ENCODE measurements at places on chromosomes 16 and 17.
A peak's percentile ranks its signal among the peaks of the same experiment; 100 is the strongest.

- no peak for DNase-seq
These were observed 8.8 kb upstream of the CEP112 start for GRCh38 chr17:66200685-66201092.

DNA sequence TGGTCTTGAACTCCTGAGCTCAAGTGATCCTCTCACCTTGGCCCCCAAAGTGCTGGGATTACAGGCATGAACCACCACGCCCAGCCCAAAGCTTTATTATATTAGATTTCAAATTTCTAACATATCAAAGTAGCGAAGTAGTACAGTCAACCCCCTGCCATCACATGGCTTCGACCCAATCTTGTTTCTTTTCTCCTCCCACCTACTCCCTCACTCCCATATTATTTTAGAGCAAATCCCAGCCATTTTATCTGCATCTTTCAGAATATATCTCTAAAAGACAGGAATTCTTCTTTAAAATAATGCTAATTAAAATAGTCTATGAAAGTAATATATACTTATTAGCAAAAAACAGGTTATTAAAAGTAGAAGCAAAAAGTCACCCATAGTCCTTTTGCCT is 893 bp downstream of the IGSF6 start:
- no peak for DNase-seq

DNA sequence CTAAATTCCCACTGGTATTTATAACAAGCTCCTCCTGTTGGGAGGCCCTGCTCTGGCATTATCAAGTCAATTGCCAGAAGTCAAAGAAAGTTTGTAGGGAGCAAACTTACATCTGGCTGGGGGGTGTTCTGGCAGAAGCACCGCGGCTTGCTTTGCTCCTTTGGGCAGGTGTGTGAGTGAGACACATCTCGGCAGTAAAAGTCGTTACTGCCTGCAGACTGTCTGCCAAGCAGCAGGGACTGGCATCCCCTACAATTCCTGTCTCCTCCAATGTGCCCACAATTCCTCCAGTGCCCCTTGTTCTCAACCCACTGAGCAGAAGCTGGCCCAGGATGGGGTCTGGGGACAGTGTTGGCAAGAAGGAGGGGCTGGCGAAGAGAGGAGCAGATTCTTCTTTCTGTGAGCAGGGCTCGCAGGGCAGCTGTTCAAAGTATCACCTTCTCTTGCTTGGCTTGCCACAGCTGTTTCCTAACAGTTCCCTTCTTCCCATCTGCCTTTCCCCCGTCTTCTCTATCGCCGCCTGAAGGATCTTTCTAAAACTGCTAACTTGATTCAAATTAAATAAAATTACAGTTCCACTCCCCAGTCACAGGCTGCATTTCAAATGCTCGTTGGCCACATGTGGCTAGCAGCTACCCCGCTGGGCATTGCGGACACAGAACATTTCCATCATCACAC is 30.2 kb downstream of the SPACA3 start:
- no peak for DNase-seq

- no peak for DNase-seq
These were observed 48.3 kb downstream of the WDR45B start for GRCh38 chr17:82599674-82600661.

- DNase-seq, result no peak
These were observed 46.6 kb downstream of the MSI2 start for GRCh38 chr17:57302690-57303465.

DNA sequence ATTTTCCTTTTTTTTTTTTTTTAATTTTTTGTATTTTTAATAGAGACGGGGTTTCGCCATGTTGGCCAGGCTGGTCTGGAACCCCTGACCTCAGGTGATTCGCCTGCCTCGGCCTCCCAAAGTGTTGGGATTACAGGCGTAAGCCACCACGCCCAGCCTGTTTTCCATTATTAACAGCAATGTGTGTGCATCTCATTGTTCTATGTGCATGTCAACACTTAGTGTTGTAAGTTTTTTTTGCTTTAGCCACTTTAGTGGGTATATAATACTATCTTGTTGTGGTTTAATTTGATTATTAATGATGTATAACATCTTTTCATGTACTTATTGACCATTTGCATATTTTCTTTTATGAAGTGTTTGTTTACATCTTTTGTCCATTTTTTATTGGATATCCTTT is 32.8 kb upstream of the BHLHA9 start:
- no peak for DNase-seq

- DNase-seq, result no peak
These were observed 3.9 kb upstream of the CACNG4 start for GRCh38 chr17:66960613-66961012.

DNA sequence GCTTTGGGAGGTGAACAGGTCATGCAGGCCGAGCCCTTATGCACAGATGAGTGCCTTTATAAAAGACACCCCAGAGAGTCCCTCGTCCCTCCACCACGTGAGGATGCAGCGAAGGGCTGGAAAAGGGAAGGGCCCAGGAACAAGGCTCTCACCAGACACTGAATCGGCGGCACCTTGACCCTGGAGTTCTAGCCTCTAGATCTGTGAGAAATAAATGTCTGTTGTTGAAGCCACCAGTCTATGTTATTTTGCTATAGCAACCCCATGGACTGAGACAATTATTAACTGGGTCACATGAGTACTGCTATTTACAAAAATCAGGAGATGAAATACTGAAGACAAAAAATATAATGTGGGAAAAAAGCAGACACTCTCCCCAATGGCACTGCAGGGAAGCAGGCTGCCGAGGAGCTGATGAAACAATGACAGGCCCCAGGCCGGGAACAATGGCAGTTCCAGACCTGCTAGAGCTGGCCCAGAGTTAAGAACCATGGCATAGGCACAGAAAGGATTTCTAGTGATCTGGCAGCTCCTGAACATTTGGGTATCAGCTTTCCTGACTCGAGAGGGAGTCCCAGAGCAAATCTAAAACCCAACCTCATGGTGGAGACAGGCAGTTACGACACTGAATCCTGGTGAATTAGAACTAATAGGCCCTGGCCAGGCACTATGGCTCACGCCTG is 17.8 kb upstream of the GGA2 start:
- DNase-seq, result no peak

- DNase-seq, result peak; percentile 43
These were observed at the start of gene RTN4RL1 for GRCh38 chr17:2025220-2025621. Gene RTN4RL1 (minus strand): TSS chr17:2025334. CDS start chr17:2024865, 469 bp downstream.

DNA sequence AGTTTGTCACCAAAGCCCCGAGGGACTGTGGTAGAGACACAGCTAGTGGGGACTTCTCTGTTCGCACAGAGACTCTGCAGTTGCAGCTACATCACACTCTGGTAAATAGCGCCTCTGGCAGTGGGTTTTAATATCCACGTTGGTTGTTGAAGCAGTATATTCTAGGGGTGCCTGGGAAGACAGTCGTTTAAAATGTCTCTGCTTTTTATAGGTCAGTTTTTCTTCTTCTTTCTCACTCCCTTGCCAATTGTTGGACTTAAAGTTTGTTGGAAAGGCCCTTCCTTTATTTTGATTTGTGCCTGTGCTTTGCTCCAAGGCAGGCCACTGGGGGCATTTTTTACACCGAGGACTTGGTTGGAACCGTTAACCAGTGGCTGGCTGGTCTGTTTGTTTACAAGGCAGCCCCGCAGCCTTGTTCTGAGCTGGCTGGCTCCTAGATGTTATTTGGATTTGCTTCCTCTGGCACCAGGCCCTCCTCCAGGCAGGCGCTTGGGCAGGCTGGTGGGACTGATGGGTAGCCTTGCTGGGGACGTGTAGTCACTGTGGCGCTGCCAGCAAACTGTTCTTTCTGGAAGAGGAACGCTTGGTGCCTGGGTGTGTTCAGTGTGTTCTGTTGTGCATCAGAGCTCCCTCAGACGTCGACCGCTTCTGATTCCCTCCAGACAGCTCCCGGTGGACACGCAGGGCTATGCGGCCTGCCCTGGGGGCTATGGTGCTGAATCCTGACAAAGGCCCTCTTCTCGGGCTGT is 218.2 kb upstream of the CHMP6 start:
- no peak for DNase-seq

DNA sequence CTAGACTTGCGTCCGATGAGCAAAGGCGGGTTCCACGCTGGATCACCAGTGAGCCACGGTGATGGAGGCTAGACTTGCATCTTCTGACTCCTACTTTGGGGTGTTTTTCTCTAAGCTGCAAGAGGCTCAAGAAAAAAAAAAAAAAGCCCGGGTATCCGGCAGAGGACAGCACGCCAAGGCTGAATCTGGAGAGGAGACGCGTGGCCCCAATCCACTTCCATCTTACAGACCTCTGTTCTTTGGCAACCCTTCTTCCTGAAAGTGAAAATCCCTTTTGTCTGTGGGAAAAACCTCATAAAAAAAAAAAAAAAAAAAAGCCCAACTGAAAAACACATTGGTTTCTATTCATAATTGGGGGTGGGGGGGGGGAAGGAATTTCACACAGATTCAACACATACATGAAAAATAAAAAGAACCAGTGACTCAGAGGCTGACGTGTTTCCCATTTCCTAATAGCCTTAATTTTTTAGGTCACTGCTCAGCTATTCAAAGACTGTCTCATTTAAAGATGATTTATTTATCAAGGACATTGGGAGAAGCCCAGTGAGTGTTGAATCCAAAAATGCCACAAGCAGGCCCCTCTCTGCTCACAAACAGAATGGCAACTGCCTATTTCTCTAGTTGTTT is 258.3 kb downstream of the FOXL1 start:
- no peak for DNase-seq

GRCh38 chr17:58417300-58418092 is at the start of gene RNF43:
Gene RNF43 (minus strand): TSS chr17:58417534. CDS start chr17:58415577, 1,957 bp downstream.
- peak; percentile 50 for DNase-seq

DNA sequence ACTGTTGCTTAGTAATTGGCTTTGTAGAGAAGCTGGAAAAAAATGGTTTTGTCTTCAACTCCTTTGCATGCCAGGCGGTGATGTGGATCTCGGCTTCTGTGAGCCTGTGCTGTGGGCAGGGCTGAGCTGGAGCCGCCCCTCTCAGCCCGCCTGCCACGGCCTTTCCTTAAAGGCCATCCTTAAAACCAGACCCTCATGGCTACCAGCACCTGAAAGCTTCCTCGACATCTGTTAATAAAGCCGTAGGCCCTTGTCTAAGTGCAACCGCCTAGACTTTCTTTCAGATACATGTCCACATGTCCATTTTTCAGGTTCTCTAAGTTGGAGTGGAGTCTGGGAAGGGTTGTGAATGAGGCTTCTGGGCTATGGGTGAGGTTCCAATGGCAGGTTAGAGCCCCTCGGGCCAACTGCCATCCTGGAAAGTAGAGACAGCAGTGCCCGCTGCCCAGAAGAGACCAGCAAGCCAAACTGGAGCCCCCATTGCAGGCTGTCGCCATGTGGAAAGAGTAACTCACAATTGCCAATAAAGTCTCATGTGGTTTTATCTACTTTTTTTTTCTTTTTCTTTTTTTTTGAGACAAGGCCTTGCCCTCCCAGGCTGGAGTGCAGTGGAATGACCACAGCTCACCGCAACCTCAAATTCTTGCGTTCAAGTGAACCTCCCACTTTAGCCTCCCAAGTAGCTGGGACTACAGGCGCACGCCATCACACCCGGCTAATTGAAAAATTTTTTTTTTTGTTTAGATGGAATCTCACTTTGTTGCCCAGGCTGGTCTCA is 6.2 kb upstream of the TMEM235 start:
- no peak for DNase-seq

- DNase-seq, result no peak
These were observed 153.6 kb downstream of the C16orf95 start for GRCh38 chr16:87163637-87164036.

DNA sequence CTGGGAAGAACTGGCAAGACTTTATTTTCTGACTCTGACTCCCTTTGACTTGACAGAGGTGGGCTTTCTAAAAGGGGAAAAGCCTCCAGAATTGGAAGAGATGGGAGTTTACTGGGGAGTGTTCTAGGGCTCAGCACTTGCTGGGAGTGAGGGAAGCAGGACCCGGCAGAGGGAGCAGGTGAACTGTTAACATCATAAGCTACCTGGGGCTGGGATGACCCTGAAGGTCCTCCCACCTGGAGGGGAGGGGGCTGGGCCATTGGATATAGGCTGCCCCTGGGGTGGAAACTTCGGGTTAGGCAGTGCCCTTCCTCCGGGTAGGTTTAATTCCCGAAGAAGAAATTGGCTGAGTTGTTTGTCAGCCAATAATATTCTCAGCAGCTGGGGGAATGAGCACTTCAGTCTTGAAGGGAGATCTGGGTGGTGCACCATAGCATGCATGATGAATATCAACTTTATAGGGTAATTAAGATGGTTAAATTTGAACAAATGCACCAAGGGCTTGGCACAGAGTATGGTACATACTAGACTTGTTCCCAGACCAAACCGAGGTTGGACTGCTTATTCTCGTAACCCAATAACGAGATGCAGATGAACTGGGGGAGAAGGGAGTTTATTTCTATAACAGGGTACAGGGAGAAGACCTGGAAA is 337.0 kb downstream of the HAPSTR1 start:
- DNase-seq, result no peak

DNA sequence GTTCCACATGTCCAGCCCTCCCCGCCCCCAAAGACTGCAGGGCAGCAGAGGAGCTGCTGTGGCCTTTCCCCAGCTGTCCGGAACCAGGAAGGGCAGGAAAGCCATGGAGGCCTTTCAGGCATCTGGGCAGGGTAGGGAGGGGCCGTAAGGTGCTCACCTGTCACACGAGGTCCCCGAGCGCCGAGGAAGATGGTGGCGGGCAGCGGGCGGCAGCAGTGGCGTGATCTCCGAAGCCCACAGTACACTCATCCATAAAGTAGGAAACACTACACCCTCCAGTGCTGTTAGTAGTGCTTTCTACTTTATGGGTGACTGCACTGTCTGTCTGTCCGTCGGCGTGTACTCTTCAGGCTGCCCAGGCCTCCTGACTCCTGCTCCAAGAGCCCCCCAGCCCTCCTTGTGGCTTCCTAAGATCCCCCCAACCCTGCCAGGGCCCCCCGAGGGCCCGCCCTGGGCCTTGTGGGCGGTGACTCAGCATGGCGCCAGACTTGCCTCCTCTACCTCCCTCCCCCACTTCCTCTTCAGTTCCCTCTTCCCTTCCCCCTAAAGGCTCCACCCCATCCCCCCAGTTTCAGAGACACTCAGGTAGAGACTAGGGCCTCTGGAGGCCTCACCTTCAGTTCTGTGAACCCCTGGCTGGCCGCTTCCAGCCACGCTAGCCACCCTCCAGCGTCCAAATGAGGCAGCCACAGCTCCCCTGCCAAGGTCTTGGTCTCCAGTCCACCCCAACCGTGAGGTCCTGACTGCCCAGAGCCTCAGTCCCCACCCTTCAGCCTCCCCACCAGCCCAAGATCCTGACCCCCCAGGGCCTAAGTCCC is 2.6 kb upstream of the TSPOAP1 start:
- no peak for DNase-seq

DNA sequence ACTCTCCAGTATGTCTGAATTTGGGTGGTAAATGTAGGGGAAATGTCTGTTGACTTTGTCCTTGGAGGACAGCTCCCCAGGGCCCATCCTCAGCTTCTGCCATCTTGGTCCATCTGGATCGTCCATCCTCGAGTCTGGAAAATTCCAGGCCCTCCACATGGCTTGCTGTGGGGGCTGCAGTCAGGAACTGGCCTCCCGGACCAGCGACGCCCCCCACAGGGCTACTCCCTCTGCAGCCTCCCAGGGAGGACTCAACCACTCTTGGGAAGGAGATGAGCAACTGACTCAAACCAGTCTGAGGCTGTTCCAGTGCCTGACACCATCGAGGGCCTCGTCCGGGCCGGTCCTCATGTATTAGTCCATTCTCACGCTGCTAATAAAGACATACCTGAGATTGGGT is 5.5 kb upstream of the ZG16B start:
- no peak for DNase-seq

All from stimulated activated CD8-positive, alpha-beta memory T cell treated with anti-CD3 and anti-CD28 coated beads, Interleukin-7, amount 100 ng/mL, for 1 hour (primary cell).